ENCODE measurements at places on chromosomes 2 and 18. TPM values are rescaled to one million over a fixed set of nuclear protein-coding genes. Genes with fewer than 3 reads are reported as not detected.

CNTNAP5 gene
- total RNA-seq = not detected

DNA sequence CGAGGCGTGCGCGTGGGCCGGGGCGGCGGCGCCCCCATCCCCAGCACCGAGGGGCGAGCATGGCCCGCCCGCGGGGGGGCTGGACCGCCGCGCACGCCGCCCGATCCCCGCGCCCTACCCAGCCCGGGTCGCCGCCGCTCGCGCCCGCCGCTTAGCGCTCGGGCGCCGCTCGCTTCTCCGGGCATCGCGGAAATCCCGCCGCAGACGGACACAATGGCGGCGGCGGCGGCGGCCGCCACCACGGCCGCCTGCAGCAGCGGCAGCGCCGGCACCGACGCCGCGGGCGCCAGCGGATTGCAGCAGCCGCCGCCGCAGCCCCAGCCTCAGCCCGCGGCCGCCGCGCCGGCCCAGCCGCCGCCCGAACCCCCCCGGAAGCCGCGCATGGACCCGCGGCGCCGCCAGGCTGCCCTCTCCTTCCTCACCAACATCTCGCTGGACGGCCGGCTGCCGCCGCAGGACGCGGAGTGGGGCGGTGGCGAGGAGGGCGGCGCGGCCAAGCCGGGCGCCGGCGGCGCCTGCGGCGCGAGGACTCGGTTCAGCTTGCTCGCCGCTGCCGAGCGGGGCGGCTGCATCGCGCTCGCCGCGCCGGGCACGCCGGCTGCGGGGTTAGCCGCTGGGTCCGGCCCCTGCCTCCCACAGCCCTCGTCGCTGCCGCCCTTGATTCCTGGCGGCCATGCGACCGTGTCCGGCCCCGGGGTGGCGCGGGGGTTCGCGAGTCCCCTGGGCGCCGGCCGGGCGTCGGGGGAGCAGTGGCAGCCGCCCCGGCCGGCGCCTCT, 453 bp downstream of the CABLES1 start:
- DNase-seq = no peak
- H3K36me3 ChIP-seq = no peaks in the 10 kb centered on the region
- peaks cover 19% of the 10 kb centered on the region for H3K4me1 ChIP-seq

CCDC68 gene
- total RNA-seq = 0.05 TPM

PRSS56 gene
- total RNA-seq = not detected

DNA sequence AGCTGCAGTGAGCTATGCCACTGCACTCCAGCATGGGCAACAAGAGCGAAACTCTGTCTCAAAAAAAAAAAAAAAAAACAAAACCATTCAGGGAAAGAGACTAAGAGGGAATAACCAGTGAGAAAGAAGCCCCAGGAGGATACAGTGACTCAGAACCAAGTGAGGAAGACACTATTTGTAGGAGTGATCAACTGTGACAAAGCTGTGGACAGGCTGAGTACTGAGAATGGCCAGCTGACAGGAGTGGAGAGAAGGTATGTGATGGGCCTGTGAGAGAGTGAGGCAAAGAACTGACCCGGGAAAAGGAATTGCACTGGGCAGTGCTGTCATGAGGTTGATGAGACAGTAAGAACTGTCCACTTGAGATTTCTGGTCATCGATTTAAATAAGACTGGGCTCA, 6.7 kb upstream of the LCT start:
- peaks cover 23% of the 10 kb centered on the region for H3K36me3 ChIP-seq
- no peaks in the 10 kb centered on the region for H3K27me3 ChIP-seq
- DNase-seq = no peak
- H3K27ac ChIP-seq = peak overlapping the region; percentile 32

KIAA1328 gene
- 3.0 TPM for total RNA-seq
